ENCODE measurements at places on chromosomes 1 and 21. TPM values are rescaled to one million over a fixed set of nuclear protein-coding genes. Genes with fewer than 3 reads are reported as not detected.

The HCRTR1 gene
- total RNA-seq = not detected

The NBPF4 gene
- not detected for total RNA-seq

The DEDD gene
- 38.3 TPM for total RNA-seq

The PTPN7 gene
- total RNA-seq = 8.5 TPM

The TMOD4 gene
- 2.1 TPM for total RNA-seq

The VANGL2 gene
- 7.5 TPM for total RNA-seq

The FCRL6 gene
- total RNA-seq = 2.3 TPM

The PADI2 gene
- total RNA-seq = 18.4 TPM

The ADGRB2 gene
- total RNA-seq = 1.1 TPM

DNA sequence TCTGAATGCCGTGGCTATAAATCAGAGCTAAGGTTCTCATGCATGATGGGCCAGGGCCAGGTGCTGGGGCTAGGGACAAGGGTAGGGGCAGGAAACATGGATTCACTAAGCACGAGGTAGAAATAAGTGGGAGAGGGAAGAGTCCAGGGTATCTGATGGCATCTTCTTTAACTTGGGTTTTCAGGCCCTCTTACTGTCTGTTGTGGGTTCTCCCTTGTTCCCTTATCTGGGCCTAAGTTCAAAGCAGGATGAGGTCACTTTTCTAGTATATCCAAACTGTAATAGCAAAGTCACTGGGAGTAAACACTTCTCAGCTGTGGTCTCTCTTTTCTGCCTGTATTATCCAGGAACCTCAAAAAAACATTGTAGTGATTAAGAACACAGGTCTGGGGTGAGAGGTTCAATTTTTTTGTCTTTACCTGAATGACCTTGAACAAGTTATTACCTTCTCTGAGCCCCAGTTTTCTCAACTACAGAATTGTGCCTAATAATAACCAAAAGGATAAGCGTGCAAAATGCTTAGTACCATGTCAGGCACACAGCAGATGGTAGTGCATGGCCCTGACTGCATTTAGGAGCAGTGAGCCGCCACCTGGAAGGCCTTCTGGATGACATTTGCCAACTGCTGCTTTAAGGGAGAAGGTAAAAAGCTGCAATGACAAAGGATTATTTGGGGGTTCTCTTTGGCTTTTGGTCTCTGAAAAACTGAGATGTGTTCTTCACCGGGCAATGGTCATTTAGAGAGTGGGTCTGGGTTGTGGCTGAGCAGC lies 53.6 kb upstream of the A3GALT2 start:
- DNase-seq = no peak

DNA sequence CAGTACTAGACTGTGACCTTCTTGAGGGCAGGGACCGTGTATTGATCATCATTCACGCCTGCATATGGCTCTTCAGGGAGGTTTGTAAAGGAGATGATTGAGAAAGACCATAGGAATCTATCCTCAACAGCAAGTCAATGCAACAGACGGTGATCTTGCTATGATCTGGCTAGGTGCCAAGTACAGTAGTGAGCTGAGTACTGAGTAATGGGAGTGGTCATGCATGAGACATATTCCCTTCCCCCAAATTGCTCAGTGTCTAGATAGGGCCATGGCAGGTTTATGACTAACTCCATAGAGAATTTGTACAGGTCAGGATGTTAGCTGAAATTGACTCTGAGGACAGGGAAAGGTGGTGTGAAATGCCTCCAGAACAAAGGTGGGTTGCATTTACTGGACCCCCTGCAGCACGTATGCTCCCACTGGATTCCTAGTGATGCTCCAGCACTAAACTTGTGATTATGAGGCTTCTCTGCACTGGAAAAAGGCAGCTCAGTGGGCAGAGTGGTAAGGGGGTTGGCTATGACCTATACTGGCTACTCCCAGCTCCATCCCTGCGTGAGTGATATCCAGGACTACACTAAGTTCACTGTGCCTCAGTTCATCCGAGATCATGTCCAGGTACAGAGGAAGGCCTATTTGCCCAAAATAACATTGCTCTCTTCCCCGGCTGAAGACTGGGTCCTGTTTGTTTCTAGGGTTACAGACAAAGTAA lies 37.2 kb downstream of the KCNJ6 start:
- no peak for DNase-seq

DNA sequence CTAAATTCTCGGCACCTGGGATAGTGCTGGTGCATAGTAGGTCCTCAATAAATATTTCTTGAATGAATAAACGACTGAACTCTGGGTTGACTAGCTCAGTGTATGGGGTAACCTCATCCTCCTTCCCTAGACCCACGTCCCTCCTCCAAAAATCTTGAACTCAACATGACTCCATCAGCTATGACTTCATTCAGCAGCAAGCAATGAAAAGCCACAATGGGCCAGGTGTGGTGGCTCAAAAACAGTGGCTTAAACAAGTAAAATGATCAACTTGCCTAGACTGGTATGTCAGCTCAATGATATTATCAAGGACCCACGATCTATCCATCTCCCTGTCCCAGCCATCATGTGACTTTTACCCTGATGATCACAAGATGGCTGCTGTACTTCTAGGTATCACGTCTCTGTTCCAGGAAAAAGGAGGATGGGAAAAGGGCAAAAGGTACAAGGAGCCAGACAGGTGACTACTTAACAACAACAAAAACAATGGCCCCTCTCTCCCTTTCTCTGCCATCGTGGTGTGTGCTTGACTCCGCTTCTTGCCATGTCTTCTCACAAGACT lies 13.0 kb upstream of the PAQR7 start:
- DNase-seq = no peak

GRCh38 chr1:12172042-12172851 lies 5.5 kb downstream of the TNFRSF1B start:
- DNase-seq = no peak

GRCh38 chr1:30744060-30744756 lies 13.4 kb downstream of the LAPTM5 start:
- no peak for DNase-seq

GRCh38 chr1:64678366-64678765 lies 66.5 kb upstream of the RAVER2 start:
- no peak for DNase-seq

DNA sequence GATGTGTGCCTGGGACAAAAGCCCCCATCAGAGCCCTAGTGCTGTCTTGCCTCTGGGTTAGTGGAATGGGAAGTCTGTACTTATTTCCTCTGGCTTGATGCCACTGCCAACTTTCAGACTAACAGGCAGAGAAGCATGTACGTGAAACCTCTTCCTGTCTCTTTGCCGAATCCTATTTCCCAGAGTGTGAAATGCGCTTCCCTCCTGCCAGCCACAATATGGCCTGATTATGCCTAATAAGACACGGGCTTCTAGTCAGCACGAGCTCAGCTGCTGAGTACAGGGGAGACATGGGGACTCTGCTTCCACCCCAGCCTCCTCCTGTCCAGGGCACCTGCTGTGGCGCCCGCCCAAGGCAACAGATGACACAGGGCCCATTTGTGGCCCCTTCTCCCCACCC lies 111.4 kb downstream of the KCND3 start:
- no peak for DNase-seq

- DNase-seq = no peak
Observed at GRCh38 chr1:66575739-66576138, 41.8 kb downstream of the SGIP1 start.

DNA sequence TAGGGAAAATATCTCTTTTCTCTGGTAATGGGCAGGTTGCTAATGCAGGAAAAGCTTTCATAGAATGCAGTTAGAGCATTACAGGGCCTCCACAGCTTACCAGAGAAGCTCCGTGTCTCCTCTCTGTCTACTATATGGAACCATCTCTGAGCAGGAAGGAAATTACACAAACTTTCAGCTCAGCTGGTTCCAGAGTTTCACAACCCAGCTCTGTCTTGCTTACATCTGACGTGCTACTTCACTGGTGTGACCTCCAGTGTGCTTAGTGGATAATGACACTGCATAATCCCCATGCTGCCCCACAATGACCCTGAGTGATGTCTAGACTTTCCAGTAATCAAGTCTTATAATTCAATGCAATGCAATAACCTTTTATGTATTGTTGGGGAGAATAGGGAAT lies 4.3 kb upstream of the FGGY start:
- DNase-seq = no peak

DNA sequence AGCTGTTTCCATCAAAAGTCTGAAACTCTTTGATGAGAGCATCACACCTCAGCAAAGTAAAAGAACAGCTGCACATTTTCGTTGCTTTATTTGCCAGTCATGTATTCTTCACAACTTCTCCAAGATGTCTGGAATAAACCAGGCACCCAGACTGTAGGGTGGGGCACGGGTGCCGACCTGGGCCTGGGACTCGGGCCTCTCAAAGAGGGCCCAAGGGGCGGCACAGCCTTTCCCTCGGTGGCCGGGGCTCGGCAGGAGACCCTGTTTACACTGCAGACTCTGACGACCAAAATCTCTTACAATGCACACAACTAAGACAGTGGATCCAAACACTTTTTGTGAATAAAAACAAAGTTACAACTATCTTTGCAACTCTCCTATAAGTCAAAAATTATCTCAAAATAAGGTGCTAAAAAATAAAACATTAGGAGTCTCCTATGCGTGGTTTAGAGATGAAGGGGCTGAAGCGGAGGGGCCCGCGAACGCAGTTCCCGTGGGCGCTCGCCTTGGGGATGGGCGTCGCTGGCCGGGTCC lies 696 bp downstream of the LSS start:
- no peak for DNase-seq

DNA sequence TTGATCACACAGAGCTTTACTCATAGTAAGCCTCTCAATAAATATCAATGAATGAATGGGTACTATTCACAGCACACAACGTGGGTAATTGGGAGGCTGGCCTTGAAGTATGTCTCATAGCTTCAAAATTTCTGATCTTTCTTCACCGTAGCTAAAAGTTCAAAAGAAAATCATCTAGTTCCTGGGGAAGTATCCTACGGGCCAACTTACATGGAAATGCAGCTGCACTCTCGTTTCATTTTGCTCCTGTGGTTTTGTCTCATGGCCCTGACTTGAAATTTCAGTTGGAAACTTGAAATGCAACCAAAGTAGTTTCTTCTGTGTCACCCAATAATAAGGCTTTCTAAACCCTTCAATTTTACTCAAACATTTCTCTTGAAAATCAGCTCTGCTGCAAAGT lies 76.1 kb upstream of the CNIH3 start:
- no peak for DNase-seq

DNA sequence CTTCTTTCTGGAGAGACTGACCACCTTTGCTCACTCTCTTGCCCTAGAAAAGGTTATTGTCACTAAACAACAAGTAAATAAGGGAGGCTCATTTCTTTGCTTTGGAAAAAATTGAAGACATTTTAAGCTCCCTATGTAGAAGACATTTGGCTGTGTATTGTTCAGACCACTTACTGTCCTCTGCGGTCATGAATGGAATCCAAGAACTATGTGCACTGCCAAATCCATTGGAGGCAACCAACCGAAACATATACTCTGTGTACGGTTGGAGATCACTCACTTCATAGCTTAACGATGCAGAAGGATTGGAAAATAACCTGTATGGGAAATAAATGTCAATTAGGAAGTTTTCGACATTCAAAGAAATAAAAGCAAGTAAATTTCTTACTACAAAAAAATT lies 332.8 kb downstream of the KCTD3 start:
- no peak for DNase-seq

DNA sequence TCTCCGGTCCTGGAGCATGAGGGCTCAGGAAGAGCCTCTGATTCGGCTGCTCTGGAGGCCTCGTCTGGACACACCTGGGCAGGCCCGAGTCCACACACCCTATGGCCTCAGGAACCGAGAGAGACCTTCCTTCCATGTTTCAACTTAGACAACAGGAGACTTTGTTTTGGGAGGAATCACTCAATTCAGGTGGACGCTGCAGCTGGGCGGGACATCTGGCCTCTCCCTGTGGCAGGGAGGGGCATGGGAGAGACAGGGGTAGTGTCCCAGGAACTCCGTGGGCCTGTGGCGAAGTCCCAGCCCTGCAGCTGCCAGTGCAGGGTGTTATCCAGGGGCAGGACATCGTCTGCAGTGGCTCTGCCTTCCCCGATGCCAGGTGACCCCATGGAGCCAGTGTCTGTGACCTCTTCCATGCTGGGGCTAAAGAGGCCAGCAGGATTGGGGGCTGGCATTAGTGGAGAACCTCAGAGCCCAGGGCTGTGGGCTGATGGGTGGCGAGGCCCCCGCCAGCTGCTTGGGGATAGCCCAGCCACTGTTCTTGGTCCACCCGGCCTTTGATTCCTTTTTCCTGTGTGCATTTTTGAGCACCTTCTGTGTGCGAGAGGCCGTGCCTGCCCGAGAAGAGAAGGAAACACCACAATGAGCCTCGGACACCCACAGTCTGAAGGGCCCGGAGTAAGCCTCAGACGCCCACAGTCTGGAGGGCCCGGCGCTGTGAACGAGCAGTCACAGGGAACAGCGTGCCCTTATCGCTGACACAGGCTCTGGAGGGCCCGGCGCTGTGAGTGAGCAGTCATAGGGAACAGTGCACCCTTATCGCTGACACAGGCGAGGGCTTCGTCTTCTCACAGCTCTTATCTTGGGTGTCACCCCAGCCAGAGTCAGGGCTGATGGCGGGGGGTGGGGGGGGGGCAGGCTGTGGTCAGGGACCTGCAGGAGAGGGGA lies 6.2 kb downstream of the COL18A1 start:
- no peak for DNase-seq

All from lower lobe of right lung (tissue), 2 donors.